Caudate nucleus (tissue), 63 donors: ENCODE measurements at places on chromosomes 12 and 14.
A peak's percentile ranks its signal among the peaks of the same experiment; 100 is the strongest.

GRCh38 chr12:75592086-75592485 is 80.7 kb upstream of the KRR1 start:
- no peak for DNase-seq

DNA sequence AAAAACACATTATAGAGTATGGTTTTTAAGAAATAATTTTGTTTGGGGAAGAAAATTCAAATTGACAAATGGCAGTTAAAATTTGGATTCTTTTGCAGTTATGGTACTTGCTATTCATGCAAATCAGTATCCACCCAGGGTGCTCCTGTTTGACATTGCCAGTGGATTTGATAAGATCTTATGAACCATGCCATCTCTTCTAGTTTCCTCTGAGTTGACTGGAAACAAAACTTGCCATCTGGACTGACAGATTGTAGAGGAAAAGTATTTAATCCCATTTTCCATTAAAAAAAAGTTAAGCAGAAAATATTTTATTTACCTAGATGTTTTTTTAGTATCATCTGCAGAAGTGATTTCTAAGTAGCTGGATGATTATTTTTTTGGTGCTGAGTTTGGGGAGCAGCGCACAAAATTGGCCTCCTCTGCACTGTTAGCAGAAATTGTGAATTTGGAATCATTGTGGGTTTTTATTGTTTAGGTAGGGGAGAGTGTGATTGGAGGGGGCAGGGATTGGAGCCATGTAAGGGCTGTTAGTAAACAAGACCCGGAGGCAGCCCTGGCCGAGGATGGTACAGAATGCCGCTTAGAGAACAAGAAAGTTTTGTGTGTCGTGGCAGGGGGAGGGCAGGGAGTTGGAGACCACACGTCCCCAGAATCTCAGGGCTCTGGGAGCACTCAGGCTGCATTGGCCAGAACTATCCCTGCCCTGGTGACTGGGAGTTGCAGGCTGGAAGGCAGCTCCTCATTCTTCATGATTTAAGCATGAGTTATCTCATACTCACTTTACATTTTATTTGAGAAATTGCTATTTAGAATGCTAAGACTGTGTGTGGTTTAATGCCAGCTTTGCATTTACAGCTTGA is 56.6 kb downstream of the WDR20 start:
- DNase-seq, result peak; percentile 60

- no peak for DNase-seq
Observed at GRCh38 chr12:92493816-92494215, 209.0 kb upstream of the PLEKHG7 start.

DNA sequence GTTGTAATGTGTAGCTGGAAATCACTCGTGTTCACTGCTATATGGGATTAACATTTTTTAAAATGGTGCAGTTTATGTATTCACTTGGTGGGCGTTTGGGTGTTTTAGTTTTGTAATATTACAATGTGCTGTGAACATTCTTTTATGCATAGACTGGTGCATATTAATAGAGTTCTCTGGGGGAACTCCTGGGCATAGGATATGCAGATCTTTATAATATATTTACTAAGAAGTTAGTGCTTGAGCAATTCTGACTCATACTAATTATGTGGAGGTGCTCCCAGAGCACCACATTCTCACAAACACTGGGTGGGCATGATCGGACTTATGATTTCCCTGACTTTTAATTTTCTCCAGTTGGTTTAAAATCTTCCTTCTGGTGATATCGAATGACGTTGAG is 342.3 kb downstream of the PDZRN4 start:
- DNase-seq, result no peak

DNA sequence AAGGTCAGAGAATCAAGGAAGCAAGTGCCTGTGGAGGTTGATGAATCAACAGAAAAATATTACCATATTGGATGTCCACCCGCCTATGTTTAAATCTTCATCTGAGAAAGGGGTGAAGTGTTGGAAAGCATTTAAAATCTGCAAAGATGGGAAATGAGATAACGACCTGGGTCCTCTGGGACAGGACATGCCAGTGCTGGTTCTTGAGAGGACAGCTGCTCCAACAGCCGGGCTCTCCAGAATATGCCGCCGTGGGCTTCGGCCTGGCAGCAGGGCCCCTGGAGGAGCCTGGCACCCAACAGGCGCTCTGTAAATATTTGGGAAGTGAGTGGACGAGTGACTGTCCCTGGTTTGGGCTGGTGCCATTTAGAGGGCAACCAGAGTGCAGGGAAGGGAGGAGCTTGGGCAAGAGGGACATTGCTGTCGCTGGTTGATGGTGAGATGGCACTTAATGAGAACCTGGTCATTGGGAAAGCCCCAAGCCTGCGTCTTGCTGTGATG is 129.9 kb downstream of the KCNA5 start:
- no peak for DNase-seq

DNA sequence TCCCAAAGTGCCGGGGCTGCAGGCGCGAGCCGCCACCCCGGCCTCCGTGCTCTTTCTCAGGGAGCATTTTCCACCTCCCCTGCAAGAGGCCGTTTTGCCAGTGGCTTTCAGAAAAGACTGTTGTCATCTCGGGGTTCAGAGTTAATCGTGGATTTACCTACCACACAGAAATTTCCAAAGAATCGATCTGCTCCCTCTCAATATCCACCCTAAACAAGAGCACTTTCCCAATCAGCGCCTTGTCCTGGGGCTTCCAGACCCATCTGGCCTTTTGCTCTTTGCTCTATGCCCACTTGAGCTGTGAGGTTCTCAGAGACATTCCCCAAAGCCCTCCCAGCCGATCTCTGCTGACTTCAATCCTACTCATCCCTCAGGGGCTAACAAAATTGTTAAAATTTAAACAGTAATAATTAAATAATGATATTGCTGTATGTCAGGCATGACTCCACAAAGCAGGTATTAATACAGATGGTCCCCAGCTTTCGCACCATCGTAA is 86.6 kb downstream of the NINJ2 start:
- DNase-seq, result no peak

- DNase-seq, result no peak
Observed at GRCh38 chr12:65881965-65882413, 57.7 kb downstream of the HMGA2 start.
